ENCODE measurements at places on chromosomes 1 and 21. TPM values are rescaled to one million over a fixed set of nuclear protein-coding genes. Genes with fewer than 3 reads are reported as not detected.

LMOD1 gene
- not detected for total RNA-seq

KCNJ9 gene
- not detected for total RNA-seq

RCSD1 gene
- total RNA-seq, result 0.06 TPM

ADORA1 gene
- total RNA-seq, result 1.4 TPM

DSCAM gene
- not detected for total RNA-seq

MR1 gene
- total RNA-seq, result 9.3 TPM

CHI3L1 gene
- total RNA-seq, result not detected

IVL gene
- total RNA-seq, result 0.07 TPM

TMEM269 gene
- total RNA-seq, result 0.08 TPM

NUAK2 gene
- total RNA-seq, result 35.3 TPM

EXO1 gene
- 33.7 TPM for total RNA-seq

GBP1 gene
- total RNA-seq, result 0.07 TPM

LCE2A gene
- not detected for total RNA-seq

ITGB2 gene
- 0.80 TPM for total RNA-seq

SPRR2A gene
- not detected for total RNA-seq

EFNA1 gene
- total RNA-seq, result 41.3 TPM

AMY1A gene
- total RNA-seq, result not detected

PRELP gene
- not detected for total RNA-seq

NLRP3 gene
- not detected for total RNA-seq

CRYAA gene
- total RNA-seq, result not detected

NR5A2 gene
- 8.3 TPM for total RNA-seq

SLFNL1 gene
- not detected for total RNA-seq

KISS1 gene
- 0.47 TPM for total RNA-seq

COL11A1 gene
- total RNA-seq, result 4.3 TPM

GNAI3 gene
- total RNA-seq, result 5.9 TPM

KLF17 gene
- total RNA-seq, result 0.64 TPM

NR1I3 gene
- total RNA-seq, result not detected

DPH2 gene
- total RNA-seq, result 41.5 TPM

MYOG gene
- not detected for total RNA-seq

PLA2G2D gene
- not detected for total RNA-seq

ECM1 gene
- total RNA-seq, result 2.1 TPM

AMPD1 gene
- not detected for total RNA-seq

SMCP gene
- total RNA-seq, result not detected

CCDC27 gene
- total RNA-seq, result not detected

DNTTIP2 gene
- total RNA-seq, result 52.4 TPM

ZBTB8A gene
- total RNA-seq, result 2.9 TPM

BARHL2 gene
- total RNA-seq, result not detected

HRNR gene
- not detected for total RNA-seq

ZNF683 gene
- not detected for total RNA-seq

HPDL gene
- 4.4 TPM for total RNA-seq

LCE1F gene
- total RNA-seq, result not detected

NOS1AP gene
- total RNA-seq, result 0.67 TPM
